NCI-H526 (cell line): ENCODE measurements at places on chromosomes 11 and 22.

- no peak for DNase-seq
Observed at GRCh38 chr11:5267033-5267563, 2.6 kb downstream of the HBE1 start.

DNA sequence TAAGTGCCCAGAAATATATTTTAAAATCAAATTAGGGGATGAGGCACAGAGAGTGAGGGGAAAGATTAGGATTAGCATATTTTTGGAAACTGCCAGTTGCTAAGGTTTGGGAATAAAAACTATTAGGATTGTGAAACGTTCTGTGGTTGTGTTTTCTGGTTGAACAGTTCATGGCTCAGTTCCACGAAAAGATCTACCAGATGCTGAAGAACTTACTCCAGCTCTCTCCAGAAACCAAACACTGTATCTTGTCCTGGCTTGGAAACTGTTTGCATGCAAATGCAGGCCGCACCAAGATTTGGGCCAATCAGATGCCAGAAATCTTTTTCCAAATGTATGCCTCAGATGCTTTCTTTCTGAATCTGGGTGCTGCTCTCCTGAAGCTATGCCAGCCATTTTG, 15.3 kb downstream of the UBE4A start:
- no peak for DNase-seq

DNA sequence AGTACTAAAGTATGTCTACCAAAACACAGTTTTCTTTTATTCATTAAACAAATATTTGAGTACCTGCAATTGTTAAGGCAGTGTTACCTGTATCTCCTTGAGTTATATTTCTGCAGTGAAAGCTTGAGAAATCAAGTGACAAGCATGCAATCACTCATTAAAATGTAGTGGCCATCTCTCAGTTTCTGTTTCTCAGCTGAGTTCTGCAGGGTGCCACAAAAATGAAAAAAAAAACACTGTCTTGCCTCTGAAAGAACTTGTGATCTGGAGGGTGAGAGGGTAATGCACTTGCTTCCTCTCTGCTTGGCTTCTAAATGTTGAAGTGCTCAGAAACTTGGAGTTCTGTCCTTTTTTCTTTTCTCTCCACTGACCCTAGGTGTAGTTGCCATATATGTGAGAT, 6.8 kb downstream of the QSER1 start:
- DNase-seq: no peak

DNA sequence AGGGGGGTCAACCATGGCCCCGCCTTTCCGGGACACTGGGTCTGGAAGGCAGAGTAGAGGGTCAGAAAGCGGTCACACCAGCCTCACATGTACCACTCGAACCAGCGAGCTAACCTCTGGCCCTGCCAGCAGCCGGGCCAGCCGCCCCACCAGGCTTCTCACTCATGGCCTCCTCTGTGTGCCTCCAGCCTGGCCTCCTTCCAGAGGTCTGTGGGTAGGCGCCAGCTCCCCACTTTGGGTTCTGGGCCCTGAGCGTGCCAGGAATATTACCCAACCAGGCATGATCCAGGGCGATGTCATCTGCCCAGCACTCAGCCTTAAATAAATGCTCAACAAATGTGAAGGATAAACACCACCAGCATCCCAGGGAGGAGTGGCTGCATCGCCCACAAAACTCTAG, 5.8 kb downstream of the SCUBE1 start:
- DNase-seq: no peak

GRCh38 chr11:127567237-127567932, 566.8 kb upstream of the KIRREL3 start:
- DNase-seq: no peak

DNA sequence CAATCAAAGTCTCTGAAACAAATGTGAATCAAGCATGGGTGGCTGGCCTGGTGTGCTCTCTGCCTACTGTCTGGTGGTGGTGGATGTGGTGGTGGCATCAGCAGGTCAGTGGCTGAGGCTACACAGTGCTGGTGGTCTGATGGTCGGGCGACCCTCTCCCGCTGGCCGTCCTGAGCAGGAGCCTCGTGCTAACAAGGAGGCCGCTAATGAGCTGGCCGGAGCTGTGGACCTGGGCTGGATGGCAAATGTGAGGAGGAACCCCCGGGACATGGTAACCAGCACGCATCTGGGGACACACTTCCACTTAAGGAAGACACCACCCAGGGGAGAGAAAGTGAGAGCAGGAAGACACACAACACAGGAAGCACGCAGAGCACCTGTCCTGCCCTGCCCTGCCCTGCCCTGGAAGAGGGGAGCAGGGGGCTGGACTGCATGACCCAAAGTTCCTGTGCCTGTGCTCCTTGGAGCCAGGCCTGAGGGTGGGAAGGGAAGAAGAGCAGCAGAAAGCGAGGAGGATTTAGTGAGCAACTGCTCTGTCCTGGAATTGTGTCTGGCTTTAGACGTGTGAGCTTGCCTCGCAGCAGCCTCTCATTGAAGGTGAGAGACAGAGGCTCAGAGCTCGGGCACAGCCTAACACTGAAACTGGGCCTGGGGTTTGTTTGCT, 23.7 kb downstream of the SLC37A2 start:
- no peak for DNase-seq
